ENCODE measurements at places on chromosomes 7 and 10.

DNA sequence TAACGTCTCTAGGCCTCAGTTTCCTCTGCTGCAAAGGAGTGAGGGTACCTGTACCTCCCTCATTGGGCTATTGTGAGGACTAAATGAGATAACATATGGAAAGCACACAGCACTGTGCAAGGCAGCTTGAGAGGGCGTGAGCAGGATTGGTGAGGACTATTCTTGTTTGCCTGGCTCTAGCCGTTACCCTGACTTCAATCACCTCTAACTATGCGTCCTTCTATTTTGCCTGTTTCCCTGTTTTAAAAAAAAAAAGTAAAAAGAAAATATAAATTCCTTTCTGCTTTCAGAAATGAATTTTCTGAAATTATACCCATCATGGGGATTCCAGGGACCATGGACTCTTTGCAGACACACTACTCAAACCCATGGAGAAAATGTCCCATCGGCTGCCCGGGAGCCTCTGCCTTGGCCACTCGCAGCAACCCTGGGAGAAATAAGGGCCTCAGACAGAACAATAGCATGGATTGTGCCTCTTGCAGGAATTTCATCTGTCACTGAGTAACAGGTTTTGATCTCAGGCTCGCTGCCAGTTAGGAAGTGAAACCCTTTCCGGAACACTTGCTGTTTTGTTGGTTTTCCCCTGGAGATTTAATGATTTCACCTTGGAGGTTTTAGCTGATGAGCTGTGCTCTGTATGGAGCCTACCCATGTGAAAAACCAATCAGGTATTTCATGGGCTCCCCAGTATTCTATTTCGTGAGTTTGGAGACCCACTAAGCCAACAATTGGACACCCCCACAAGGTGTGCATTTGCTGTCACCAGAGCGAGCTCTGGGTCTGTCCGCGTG is 55.6 kb downstream of the STEAP1B start:
- DNase-seq = no peak

DNA sequence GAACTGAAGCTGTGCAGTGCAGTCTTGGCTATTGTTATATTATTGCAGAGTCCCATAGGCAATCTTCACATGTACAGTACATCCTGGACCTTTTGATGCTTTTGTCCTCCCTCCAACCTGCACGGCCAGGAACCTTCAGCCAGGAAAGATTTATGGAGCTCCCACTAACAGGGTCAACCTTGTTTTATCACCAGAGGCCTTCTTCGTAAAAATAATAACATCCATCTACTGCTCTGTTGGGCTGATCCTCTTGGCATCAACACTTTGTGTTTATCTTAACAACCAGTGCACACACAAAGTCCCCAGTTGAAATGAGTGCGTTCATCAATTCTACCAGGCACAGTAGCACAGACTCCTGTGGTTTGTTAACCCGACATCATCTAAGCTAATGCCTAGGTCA is 72.4 kb downstream of the AGMO start:
- DNase-seq = no peak

DNA sequence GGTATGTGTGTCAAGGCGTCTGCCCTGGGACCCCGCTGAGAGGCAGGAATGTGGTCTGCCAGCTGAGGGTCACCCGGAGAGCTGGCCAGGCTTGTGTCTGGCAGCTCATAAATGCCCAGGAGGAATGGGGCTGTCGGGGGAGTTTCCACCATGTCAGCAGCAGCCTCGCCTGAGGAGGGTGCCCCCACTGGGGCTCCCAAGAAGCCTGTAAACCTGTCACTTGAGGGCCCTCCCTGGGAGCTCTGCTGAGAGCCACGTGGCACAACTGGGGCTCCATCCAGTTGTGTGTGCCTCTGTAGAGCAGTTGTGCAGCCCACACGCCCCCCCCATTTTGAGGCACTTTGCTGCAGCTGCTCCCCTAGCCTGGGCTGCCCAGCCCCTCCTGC is 70.6 kb downstream of the NEURL1 start:
- no peak for DNase-seq

DNA sequence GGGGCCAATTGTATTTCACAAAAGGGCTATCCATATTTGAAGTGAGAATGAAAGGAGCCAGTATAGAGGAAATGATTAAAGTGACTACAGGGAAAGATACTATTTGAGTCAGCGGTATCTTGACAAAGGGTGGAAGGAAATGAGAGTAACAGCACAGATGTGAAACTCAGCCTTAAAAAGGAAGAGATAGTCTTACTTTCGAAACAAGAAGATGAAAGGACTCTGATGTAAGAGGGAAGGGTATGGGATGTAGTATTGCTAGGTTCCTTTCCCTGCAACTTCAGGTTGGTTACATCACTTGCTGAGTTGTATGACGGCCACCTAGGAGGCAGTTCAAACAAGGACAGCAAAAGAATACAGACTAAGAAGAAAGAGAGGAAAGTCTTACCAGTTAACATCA is 13.7 kb downstream of the CISD1 start:
- no peak for DNase-seq

- no peak for DNase-seq
Measured at GRCh38 chr10:47261556-47261955, 38.4 kb upstream of the GDF10 start.

- DNase-seq = no peak
Measured at GRCh38 chr10:112721080-112721698, 228.9 kb upstream of the TCF7L2 start.

- peak; percentile 99 for DNase-seq
Measured at GRCh38 chr10:112183329-112184051, at the start of gene GPAM. Gene GPAM (minus strand): TSS chr10:112183765. CDS start chr10:112181784, 1,981 bp downstream.

- DNase-seq = no peak
Measured at GRCh38 chr10:14686356-14686755, 88.3 kb downstream of the FAM107B start.

GRCh38 chr10:6610647-6611046 is 30.6 kb upstream of the PRKCQ start:
- no peak for DNase-seq

DNA sequence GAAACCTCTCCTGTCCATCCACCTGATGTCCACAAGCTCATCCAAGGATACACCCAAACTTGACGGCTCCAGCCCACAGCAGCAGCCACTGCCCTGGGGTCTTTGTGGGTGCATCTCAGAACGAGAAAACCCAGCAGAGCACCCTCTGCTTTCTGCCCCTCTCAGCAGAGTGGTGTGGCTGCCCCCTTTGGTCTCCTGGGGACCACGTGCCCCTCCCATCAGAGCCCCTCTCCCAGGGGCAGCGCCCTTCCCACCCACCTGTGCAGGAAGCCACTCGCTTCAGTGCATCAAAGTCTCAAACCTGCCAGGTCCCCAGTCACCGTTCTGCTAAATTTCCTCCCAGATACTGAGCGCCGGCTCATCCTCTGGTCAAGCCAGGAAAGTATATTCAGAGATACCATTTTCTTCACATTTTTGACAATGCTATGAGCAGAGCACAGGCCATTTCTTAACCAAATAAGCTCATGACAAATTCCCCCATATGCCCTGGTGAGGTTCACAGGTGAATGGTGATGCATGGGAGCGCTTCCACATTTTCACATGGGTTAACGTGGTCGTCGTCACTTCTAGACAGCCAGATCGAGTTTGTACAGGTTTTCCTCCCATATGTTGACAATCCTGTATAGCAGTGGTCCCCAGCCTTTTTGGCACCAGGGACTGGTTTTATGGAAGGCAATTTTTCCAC is 32.4 kb downstream of the CAMK2B start:
- no peak for DNase-seq

DNA sequence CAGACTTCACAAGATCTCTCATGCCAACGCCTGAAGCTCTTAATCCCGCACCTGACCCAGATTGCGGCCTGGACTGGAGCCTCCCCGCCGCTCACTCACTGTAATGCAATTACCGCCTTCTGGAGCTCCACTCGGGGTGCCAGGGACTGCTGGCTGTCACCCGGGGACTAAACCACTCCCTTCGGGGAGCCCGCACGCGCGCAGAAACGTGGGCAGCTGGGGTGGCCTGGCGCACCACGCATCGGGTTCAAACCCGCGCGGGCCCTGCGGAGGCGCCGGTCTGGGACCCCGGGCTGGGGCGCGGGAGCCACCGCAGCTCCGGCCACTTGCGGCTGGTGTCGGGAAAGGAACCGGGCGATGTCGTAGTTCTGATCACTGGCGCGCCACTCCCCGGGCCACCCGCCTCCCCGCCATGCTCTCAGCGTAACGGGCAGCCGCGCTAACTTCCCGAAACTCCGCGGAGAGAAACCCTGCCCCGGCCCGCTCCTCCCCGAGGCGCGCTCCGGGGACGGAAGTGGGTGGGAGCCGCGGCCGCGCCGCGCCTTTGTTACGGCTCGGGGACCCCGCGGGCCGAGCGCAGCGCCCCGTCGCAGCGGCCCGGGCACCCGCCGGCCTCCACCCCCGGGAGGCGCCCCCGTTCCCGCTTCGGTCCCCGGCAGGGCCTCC is 100.3 kb upstream of the SVIL start:
- peak; percentile 63 for DNase-seq

DNA sequence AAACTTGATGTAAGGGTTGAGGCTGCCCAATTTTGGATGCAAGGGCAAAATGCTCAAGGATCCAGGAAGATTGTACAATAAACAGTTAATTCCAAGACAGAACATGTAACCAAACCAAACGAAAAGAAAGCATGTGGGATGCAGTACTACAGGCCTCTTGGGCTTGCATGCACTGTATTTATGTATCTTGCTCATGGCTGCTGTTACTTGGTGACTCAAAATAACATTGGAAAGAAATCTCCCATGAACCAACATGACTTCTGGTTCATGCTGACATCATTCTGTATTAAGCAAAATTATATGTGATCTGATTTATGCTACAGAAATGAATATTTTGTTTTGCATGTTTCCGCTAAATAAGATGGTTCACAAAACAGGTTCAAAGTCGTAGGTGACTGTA is 65.9 kb upstream of the FZD1 start:
- DNase-seq = no peak

DNA sequence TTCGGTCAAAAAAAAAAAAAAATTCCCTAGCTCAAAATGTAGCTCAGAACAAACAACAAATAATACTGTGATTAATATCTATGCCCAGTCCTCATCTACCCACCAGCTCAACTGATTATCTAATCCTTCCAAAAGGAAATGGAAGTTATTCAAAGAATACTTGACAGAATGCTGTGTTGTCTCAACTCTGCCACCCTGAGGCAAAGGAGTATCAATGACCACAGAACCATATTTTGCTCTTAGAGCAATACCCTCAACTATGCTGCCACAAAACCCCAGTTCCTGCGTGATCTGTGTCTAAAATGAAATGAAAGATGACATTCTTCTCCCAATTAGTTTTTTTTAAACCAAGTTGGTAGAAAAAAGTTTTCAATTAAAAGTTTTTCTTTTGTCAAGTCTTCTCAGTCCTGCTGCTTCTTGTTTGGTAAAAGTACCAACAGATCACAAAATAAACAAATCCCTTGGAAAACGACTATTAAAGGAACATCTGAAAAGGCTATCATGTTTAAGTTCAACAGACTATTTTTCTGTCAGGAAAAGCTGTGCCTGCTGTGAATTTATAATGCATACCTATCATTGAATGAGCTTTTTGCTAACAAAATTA is 21.6 kb downstream of the RBM28 start:
- no peak for DNase-seq

GRCh38 chr10:11797281-11797680 is 25.9 kb upstream of the PROSER2 start:
- DNase-seq = no peak

- no peak for DNase-seq
Measured at GRCh38 chr7:36487756-36488336, 98.2 kb downstream of the ANLN start.

DNA sequence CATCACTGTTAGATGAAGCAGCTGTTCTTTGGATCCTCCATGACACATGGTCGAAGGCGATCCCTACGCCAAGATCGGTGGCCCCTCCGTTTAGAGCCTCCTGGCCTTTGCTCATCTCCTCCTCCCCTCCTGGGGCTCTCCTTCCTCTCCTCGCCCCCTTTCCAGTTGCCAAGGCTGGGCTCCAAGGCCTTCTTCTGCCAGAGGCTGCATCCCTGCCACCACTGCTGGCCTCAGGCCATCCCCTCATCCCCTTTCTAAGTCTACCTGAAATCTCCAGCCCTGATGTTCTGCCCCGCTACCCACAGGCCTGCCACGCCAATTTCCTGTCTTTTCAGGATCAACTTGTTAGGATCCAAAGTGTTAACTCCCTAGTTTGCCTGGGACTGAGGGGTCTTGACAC is 265.1 kb upstream of the ZMIZ1 start:
- DNase-seq = no peak

- DNase-seq = no peak
Measured at GRCh38 chr10:52855546-52856325, 83.2 kb upstream of the MBL2 start.

GRCh38 chr7:149011491-149011890 is 16.8 kb downstream of the PDIA4 start:
- no peak for DNase-seq

DNA sequence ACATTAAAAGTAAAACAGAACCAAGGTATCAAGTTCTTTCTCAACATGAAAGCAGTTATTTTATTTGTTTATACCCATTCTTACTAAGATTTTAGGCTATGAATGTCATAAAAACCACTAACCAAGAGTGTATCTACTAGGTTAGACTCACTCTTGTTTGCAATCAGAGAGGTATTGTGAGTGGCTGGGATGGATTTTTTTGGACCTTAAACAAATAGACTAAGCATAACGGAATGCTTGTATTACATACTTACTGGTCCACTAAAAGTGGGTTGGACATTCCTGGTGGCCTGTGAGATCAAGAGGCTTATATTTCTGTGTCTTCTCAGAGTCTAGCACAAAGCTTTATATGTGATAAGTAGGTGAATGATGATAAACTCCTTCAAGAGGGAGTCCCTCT is 32.6 kb upstream of the CBLL1 start:
- DNase-seq = no peak

DNA sequence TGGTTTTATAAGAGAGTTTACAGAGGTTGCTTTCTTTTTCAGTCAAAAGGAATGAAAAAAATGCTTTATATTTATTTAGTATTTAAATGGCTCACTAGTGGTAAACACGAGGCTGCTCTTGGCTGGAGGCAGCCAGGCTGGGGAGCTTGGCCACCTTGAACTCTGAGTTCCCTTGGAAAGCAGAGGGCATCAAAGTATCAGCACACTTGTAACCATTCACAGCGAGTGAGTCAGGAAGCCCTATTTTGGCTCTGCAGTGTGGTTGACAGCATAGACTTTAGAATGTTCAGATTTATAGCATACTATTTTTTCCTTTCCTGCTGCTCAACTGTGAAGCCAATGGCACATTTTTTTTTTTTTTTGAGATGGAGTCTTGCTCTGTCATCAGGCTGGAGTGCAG is 51.6 kb downstream of the CYCS start:
- no peak for DNase-seq

- peak; percentile 70 for DNase-seq
Measured at GRCh38 chr10:92690211-92690914, 608 bp downstream of the HHEX start.

- DNase-seq = no peak
Measured at GRCh38 chr7:134766779-134767519, 12.5 kb upstream of the CALD1 start.

Data from activated CD8-positive, alpha-beta memory T cell treated with anti-CD3 and anti-CD28 coated beads, Interleukin-2, amount 50 U/mL, for 4 hours (primary cell).